RWPE2 (cell line): ENCODE measurements at places on chromosomes 12 and 14.

GRCh38 chr12:46065412-46066166 is 75.2 kb upstream of the SCAF11 start:
- H3K27me3 ChIP-seq = no peaks in the 10 kb centered on the region
- no peaks in the 10 kb centered on the region for H3K4me1 ChIP-seq
- no peak overlapping the region for H3K4me3 ChIP-seq
- DNase-seq = no peak
- no peaks in the 10 kb centered on the region for H3K36me3 ChIP-seq
- no peak overlapping the region for H3K27ac ChIP-seq

GRCh38 chr14:63214417-63215196 is 10.4 kb downstream of the RHOJ start:
- H3K4me3 ChIP-seq = no peak overlapping the region
- H3K27me3 ChIP-seq = no peaks in the 10 kb centered on the region
- H3K36me3 ChIP-seq = no peaks in the 10 kb centered on the region

DNA sequence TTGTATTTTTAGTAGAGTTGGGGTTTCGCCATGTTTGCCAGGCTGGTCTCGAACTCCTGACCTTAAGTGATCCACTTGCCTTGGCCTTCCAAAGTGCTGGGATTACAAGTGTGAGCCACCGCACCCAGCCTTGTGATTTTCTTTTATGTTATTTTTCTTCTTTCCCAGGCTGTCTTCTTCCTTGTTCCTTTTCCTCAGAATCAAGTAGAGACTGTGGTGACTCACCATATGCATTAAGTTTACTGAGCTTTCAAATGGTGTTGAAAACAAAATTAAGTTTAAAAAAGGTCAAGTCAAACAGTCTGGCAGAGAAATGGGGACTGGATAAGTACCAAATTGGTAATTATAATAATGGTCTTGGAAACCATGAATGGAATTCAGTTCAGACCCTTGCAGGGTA is 5.7 kb downstream of the ARPC3 start:
- no peak overlapping the region for H3K4me3 ChIP-seq
- no peaks in the 10 kb centered on the region for H3K4me1 ChIP-seq
- H3K27ac ChIP-seq = no peak overlapping the region
- H3K27me3 ChIP-seq = no peaks in the 10 kb centered on the region

DNA sequence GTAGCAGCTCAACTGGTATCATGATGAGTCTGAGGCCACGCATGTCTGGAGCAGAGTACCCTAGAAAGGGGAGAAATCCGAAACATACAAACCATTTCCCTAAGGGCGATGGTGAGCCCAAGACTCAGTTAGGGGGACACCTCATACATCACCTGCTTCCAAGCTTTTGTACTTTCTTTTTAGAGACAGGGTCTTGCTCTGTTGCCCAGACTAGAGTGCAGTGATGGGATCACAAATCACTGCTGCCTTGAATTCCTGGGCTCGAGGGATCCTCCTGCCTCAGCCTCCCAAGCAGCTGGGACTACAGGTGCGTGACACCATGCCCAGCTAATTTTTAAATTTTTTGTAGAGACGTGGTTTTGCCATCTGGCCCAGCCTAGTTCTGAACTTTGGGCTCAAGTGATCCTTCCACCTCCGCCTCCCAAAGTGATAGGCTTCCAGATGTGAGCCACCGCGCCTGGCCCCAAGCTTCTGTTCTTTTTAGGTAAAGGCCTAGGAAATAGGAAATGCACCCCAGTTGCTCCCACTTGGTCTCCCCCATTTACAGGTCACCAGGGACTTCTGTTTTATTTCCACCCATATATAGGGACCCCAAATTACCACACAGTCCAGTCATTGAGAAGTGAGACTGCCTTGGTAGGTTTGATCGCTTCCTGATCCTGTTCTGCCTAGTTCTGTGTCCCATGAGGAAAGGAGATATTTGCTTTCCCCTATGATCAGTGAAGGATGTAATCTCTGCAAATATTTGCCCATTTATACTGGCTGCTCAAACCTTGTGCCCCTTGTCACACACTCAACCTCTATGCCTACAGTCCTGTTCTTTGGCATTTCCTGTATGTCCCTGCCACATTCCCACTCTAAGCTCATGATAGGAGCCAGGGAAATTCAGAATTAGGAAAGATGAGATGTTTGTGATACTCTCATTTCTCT is at the start of gene APOF:
Gene APOF, minus strand, starts transcription at position 728 of the 930 bp plus-strand sequence. Its CDS starts 112 bp downstream, at position 616.
- no peak within 1 kb of the TSS for H3K4me3 ChIP-seq
- no peaks in the 10 kb centered on the region for H3K27me3 ChIP-seq
- H3K4me1 ChIP-seq = peaks cover 6% of the 10 kb centered on the region
- no peak within 1 kb of the TSS for H3K27ac ChIP-seq
- DNase-seq = no peak
- no peaks in the 10 kb centered on the region for H3K36me3 ChIP-seq

- no peaks in the 10 kb centered on the region for H3K4me1 ChIP-seq
- H3K27me3 ChIP-seq = peaks cover 4% of the 10 kb centered on the region
- DNase-seq = no peak
- no peak overlapping the region for H3K27ac ChIP-seq
- no peak overlapping the region for H3K4me3 ChIP-seq
Measured at GRCh38 chr12:131825146-131825892, 2.9 kb upstream of the MMP17 start.

GRCh38 chr12:28883406-28883997 is 265.6 kb upstream of the FAR2 start:
- H3K36me3 ChIP-seq = no peaks in the 10 kb centered on the region
- H3K4me1 ChIP-seq = no peaks in the 10 kb centered on the region
- DNase-seq = no peak
- no peaks in the 10 kb centered on the region for H3K27me3 ChIP-seq
- H3K27ac ChIP-seq = no peak overlapping the region

GRCh38 chr12:104180374-104180773 is 35.2 kb upstream of the TXNRD1 start:
- H3K36me3 ChIP-seq = no peaks in the 10 kb centered on the region
- no peak for DNase-seq
- no peaks in the 10 kb centered on the region for H3K27me3 ChIP-seq

GRCh38 chr14:29712601-29713000 is 215.0 kb downstream of the PRKD1 start:
- H3K27ac ChIP-seq = no peak overlapping the region
- H3K36me3 ChIP-seq = no peaks in the 10 kb centered on the region
- H3K4me1 ChIP-seq = no peaks in the 10 kb centered on the region
- no peaks in the 10 kb centered on the region for H3K27me3 ChIP-seq
